ENCODE measurements at places on chromosomes 5 and 9.
A peak's percentile ranks its signal among the peaks of the same experiment; 100 is the strongest.

DNA sequence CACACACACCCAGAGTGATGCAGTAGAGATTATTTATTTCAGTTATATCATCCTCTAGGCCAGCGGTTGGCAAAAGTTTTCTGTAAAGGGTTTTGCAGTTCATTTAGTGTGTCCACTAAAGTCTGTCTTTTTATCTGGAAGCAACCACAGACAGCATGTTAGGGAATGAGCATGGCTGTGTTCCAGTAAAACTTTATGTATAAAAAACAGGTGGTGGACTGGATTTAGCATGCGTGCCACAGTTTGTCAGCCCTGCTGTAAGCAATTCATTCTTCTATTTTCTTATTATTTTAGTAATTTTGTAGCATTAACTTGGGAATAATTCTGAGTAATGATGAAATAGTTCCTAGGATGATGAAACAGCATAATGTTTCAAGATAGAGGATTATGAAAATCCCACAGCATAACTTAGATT lies 51.7 kb downstream of the CCNH start:
- no peak for DNase-seq

- DNase-seq, result no peak
These were observed 86.4 kb upstream of the CDH6 start for GRCh38 chr5:31107091-31107518.

GRCh38 chr9:83266666-83267496 lies 203.9 kb upstream of the RASEF start:
- DNase-seq, result peak; percentile 27

DNA sequence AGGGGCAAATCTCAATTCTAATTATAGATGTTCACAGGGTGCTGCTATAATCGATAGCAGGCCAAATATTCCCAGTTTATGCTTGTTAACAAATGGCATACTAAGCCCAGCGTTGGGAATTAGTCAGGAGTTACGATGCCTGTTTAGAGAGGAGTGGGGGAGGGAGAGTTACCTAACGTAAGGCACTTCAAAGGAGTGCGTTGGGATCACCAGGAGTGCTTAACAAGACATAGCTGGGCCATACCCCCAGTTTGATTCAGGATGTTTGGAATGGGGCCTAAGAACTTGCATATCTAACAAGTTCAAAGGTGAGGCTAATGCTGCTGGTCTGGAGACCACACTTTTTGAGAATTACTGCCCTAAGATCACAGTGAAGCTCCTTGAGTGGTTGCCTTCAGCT lies 14.5 kb upstream of the SRP19 start:
- DNase-seq, result no peak

DNA sequence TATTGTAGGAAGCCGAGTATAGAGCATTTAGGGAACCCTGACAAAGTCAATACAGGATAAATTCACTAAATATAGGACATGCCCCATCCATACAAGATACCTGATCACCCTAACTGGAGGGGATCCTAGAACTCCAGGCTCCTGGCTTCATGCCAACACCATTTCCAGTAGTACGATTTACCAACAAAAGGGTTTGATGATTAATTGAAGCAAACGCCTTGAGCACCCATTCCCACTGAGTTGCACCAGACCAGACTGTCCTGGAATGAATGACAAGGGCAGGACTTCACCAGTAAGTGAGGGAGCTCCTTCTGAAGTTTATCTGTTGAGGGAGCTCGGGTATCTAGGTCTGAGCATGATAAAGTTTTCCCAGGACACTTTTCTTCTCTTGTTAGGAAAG lies 327.2 kb upstream of the MSX2 start:
- no peak for DNase-seq

GRCh38 chr9:35540315-35540714 lies 50.4 kb downstream of the RUSC2 start:
- DNase-seq, result no peak

DNA sequence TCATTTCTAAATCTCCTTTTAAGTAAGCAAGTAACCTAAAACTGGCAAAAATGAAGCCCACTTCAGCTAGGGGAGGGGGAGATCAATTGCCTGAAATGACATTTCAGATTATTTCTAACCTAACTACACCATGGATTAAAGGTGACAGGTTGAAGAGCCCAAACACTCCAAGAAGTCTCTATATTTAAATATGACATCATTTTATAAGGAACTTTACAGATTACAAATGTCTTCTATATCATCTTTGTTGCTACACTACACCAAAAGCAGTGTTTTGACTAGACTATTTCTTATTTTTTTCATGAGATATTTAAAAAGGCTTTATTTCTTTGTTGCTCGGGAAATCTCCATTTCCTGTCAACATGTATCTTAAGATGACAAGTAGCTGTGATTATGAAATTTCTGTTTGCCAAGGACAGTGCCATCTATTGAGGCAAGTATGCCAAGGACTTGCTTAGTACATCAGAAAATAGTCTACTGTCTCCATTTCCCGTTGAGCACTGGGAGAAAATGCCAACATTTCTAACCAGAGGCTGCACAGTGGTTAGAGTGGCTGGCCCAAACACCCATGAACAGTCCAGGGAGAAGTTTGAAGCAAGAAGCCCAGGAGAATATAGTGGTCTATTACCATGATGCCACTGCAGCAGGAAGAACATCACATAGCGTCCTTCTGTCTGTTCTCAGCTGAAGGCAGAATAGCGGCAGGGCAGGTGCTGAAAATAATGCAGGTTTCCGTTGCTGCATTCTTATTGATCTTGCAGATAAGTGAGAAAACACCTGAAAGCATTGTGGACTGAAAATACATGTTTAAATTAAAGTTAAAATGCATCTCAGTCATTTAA lies 93.4 kb upstream of the ITGA2 start:
- no peak for DNase-seq

DNA sequence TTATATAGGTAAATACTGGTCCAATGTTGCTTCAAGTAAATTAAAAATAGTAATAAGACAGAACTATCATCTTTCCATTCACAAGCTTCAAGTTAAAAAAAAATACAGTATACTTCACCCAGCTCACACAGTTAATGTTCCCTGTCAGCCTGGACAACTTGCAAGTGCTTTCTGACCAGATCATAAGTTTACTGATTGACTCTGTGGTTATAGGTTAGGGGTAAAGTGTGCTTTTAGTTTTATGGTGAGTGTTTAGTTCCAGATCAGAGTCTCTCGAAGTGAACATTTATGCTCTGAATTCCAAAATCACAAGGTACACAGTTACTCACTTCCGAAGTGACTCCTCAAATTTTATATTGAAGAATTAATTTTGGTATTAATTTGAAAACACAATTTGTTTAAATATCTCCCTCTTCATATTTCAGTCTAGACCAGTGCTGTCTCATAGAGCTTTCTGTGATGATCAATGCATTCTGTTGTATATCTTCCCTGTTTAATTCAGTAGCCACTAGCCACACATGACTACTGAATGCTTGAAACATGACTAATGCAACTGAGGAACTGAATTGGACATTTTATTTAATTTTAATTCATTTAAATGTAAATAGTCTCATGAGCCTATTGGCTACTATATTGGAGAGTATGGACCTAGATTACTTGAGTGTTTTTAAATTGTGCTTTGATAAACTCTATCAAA lies 90.7 kb downstream of the MEF2C start:
- DNase-seq, result no peak

DNA sequence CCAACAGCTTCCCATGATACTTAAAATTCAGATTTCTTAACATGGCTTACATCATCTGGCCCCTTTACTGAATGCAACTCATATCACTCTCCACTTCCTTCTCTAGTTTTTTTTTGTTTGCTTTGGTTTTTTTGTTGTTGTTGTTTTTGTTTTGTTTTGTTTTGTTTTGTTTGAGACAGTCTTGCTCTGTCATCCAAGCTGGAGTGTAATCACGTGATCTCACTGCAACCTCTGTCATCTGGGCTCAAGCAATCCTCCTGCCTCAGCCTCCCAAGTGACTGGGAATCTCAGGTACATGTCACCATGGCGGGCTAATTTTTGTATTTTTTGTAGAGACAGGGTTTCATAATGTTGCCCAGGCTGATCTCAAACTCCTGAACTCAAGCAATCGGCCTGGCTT lies 41.4 kb downstream of the CPLANE1 start:
- no peak for DNase-seq

DNA sequence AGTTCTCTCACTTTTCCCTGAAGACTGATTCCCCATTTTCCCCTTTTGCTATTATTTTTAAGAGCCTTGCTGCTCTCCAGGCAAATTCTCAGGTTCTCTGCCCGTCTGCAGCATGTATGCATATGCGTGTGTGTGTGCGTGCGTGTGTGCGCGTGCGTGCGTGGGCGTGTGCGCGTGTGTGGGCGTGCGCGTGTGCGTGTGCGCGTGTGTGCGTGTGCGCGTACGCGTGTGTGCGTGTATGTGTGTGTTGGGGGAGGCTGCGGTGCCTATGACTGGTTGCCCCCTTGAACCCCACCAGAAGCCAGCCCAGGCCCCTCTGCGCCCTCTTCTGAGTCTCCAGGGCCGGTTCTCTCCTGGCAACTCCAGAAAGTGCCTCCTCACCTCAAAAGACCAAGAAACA lies 987 bp upstream of the FOXI1 start:
- DNase-seq, result no peak

- DNase-seq, result no peak
These were observed 21.4 kb downstream of the MEGF10 start for GRCh38 chr5:127311781-127312525.

DNA sequence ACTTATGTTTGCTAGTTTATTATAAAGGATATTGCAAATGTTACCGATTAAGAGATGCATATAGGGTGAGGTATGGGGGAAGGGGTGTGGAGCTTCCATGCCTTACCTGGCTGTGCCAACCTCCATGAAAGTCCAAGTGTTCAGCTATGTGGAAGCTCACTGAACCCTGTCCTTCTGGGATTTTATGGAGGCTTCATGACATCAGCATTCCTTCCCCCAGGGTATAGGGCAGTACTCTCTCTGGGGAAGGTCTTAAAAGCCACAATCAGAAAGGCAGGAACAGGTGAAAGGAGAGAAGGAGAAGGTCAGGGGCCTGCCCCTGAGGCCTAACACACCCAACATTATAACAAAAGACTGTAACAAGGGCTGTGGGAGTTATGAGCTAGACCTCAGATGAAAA lies 592.6 kb downstream of the PDE4D start:
- DNase-seq, result no peak

DNA sequence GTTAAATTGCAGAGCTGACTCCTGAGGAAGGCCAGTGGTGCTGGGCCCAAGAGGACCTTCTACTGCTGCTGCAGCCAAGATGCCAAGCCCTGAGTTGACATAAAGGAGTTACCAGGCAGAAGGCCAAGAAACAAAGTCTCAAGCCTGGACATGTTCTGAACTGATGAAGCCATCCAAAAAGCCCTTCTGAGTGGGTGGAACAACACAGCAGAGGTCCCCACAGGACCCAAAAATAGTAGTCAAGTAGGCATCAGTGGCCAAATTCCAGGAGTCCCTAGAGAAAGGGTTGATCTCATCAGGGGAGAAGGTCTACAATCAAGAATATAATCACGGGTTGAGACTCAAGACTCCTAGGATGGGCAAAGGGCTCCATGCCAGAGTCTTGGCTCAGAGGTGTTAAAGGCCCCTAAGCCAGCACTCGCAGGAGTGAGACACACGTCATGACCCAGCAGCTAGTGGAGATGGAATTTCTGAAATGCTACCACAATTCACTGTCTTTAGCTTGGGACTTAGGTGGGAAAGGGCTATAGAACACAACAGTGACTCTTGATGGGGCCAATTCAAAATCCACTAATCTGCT lies 119.7 kb downstream of the FANCC start:
- DNase-seq, result no peak

DNA sequence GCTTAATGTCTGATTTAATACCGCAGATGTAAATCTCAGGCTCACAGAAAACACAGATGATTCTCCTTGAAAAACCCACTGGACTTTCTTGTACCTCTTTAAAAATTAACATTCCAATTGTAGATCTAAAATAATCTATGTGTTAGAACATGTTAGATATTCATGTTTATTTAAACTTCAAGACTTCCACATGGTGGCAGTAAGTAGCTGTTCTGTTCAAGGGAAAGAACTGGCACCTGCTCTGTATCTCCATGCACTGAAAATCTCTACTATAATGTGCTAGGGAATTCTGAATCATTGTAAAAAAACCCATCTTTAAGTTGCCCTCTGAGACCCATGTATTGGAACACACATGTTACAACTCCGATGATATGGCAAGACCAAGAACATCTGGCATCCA lies 366.9 kb downstream of the DMRTA1 start:
- no peak for DNase-seq

- no peak for DNase-seq
These were observed 66.7 kb downstream of the KIAA1958 start for GRCh38 chr9:112553256-112553826.

DNA sequence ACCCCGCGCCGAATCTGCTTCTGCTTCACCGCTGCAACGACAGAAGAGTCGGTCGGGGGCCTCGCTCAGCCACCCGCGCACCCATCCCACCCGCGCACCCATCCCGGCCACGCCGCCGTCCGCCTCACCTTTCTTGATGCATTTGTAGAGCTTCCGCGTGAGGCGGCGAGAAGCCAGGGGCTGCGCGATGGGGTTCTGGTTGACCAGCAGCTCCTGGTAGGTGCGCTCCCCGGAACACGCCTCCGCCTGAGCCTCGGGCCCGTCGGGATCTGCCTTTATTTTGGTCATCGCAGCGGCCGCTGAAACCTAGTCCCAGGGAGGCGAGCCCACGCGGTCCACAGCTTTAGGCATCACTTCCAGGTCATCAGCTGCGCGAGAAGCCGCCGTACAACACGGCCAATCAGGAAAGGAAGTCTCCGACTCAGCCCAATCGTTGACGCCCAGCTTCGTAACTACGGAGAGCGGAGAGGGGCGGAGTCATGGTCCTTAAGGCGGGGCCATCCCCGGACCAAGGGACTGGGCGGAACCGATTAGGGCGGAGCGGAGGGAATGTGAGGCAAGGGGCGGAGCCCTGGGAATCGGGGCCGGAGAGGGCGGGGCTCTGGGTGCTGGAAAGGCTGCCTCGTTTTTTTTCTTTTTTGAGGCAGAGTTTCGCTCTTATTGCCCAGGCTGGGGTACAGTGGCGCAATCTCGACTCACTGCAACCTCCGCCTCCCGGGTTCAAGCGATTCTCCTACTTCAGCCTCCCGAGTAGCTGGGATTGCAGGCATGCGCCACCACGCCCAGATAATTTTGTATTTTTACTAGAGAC lies at the start of gene NHP2:
NHP2 (minus strand) TSS at position 356 of the 811 bp plus-strand sequence; CDS start at position 288, 68 bp downstream.
- peak; percentile 99 for DNase-seq

DNA sequence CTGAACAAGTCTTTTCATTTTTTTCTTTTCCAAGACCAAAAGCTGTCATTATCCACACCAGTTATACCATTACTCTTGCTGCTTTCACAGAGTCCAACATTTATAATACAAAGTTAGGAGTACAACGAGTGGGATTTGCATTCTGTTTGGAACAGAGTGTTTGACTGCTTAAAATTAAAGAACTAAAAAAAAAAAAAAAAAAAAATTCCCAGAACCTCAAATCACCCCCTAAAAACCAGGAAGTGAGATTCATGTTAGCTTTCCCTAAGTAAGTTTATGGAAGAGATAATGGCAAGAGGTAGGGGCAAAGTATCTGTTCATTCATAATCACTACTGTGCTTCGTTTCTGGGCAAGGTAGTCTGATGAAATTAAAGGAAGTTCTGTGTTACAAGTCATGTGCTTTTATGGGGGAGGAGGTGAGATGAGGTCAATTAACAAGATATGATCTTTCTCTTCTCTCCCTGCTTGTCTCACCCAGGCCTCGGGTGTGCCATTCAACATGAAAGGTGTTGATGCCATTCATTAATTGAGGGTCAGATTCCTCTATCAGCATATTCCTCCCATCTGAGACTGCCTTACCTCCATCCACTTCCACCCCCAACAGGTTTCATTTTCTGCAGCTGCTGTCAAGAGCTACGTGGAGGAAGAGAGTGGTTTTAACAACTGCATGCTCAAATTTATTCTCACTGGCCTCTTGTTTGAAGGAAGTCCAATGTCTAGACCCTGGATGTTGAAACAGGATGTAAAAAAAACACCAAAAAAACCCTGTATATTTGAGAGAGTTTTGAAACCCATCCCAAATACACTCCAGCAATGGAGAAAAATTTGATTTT lies 58.1 kb downstream of the MARCHF3 start:
- no peak for DNase-seq

GRCh38 chr9:71941998-71942567 lies 30.6 kb downstream of the C9orf85 start:
- DNase-seq, result no peak
